ENCODE measurements at places on chromosomes 6 and 20.

DNA sequence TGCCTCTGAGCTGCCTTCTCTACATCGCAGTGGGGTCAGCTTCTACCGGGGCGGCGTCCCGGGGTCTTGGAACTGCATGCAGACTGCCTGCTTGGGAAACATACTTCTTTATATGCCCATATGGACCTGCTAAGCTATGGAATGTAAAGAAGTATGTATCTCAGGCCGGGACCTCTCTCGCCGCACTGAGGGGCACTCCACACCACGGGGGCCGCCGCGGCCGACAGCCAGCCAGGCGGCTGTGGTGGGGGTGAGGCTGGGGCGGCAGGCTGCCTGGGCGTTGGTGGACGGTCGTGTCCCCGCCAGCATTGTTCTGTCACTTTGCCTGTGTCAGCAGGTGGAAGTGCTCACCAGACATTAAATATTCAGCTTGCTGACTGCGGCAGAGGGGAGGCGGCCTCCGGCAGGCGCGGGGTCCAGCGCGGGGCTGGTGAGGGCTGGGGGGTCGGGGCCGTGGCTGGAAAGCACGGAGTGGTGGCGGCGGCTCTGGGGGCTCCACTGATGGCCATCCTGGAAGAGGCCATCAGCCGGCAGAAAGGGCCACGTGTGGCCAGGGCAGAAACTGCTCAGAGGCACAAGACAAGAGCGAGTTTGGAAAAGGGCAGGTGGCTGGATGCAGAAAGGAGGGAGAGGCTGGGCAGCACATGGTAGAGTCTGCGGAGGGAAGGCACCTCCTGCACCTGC lies 78.6 kb upstream of the GATA5 start:
- no peak for DNase-seq
- H3K4me1 ChIP-seq: no peaks in the 10 kb centered on the region
- H3K27me3 ChIP-seq: peaks cover 12% of the 10 kb centered on the region

GRCh38 chr20:53786071-53786444 lies 192.4 kb upstream of the ZNF217 start:
- no peak overlapping the region for H3K4me3 ChIP-seq
- H3K27ac ChIP-seq: no peak overlapping the region
- H3K4me1 ChIP-seq: peaks cover 12% of the 10 kb centered on the region

GRCh38 chr6:87716928-87717614 lies 15.0 kb upstream of the AKIRIN2 start:
- H3K27ac ChIP-seq: no peak overlapping the region
- no peaks in the 10 kb centered on the region for H3K27me3 ChIP-seq
- peaks cover 5% of the 10 kb centered on the region for H3K4me1 ChIP-seq
- no peak for DNase-seq

- H3K27me3 ChIP-seq: no peaks in the 10 kb centered on the region
- H3K36me3 ChIP-seq: no peaks in the 10 kb centered on the region
- H3K4me3 ChIP-seq: no peak overlapping the region
- no peak overlapping the region for H3K27ac ChIP-seq
- no peaks in the 10 kb centered on the region for H3K4me1 ChIP-seq
These were observed 30.7 kb upstream of the NANP start for GRCh38 chr20:25654487-25654886.

- no peaks in the 10 kb centered on the region for H3K27me3 ChIP-seq
- H3K4me3 ChIP-seq: no peak overlapping the region
- no peak for DNase-seq
- H3K27ac ChIP-seq: no peak overlapping the region
- no peaks in the 10 kb centered on the region for H3K36me3 ChIP-seq
These were observed 274.0 kb upstream of the POU3F2 start for GRCh38 chr6:98560418-98560817.

GRCh38 chr6:14975471-14975817 lies 270.4 kb upstream of the JARID2 start:
- no peak overlapping the region for H3K27ac ChIP-seq
- H3K4me1 ChIP-seq: peaks cover 7% of the 10 kb centered on the region
- no peak for DNase-seq
- no peaks in the 10 kb centered on the region for H3K36me3 ChIP-seq
- no peaks in the 10 kb centered on the region for H3K27me3 ChIP-seq

DNA sequence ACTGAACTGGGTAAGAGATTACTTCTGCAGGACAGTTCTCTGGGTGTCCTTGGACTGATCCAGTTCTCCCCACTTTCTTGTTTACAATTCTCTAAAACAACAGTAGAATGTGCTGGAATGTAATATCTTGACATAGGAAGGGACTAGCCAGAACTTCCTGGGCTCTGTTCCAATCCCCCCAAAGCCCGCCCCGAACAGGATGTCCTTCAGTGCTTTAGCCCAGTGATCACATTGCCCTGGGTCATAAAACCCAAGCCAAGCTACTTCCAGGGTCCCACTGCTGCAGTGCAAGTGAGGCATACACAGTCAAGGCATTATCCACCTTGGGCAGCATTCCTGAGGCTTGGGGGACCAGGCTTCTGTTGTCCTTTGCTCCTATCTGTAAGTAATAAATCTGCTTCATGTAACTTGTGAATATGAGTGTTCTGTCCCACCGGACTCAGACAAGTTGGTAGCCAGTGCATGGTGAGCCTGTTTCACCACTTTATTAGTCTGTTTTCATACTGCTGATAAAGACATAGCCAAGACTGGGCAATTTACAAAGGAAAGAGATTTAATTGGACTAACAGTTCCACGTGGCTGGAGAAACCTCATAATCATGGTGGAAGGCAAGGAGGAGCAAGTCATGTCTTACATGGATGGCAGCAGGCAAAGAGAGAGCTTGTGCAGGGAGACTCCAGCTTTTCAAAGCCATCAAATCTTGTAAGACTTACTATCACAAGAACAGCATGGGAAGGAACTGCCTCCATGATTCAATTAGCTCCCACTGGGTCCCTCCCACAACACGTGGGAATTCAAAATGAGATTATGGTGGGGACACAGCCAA lies 23.5 kb downstream of the FITM2 start:
- no peak for DNase-seq
- H3K27ac ChIP-seq: no peak overlapping the region
- no peaks in the 10 kb centered on the region for H3K4me1 ChIP-seq

DNA sequence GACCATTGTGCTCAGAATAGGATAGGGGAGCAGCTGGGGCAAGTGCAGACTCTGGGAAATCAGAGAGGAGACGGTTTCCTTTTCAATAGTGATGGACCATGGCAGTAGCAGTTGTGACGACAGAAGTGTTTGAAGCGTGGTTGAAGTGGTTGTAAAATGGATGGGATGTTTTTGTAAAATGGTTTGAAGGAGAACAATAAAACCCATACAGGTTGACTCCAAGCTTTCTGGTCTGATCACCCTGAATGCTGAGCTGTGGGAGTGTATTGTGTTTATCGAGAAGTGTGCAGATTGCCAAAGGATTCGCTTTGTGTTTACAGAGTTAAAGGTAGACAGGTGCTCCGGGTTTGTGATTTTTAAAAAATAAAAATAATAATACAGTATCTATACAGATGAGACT lies 255.2 kb upstream of the SULF2 start:
- no peak overlapping the region for H3K4me3 ChIP-seq
- no peak for DNase-seq
- no peaks in the 10 kb centered on the region for H3K4me1 ChIP-seq

- H3K4me3 ChIP-seq: no peak overlapping the region
- no peak for DNase-seq
- H3K27ac ChIP-seq: no peak overlapping the region
These were observed 410.0 kb upstream of the SULF2 start for GRCh38 chr20:48195121-48195870.

DNA sequence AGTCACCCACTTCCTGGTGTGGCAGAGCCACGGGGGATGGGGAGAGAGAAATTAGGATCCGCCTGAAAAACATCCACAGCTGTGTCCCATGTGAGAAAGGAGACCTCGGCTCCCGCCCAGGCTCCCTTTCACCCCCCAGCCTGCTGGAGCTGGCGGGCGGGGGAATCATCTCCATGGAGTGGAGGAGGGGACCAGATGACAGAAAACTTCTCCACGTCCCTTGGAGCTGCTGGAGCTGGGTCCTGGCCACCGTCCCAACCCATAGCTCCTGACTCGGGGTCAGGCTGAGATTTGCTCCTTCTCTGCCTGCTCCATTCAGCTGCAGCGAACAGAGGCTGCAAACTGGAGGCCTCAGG lies 113.8 kb downstream of the CEBPB start:
- H3K36me3 ChIP-seq: no peaks in the 10 kb centered on the region
- H3K27me3 ChIP-seq: no peaks in the 10 kb centered on the region
- H3K27ac ChIP-seq: no peak overlapping the region
- no peaks in the 10 kb centered on the region for H3K4me1 ChIP-seq
- no peak overlapping the region for H3K4me3 ChIP-seq

DNA sequence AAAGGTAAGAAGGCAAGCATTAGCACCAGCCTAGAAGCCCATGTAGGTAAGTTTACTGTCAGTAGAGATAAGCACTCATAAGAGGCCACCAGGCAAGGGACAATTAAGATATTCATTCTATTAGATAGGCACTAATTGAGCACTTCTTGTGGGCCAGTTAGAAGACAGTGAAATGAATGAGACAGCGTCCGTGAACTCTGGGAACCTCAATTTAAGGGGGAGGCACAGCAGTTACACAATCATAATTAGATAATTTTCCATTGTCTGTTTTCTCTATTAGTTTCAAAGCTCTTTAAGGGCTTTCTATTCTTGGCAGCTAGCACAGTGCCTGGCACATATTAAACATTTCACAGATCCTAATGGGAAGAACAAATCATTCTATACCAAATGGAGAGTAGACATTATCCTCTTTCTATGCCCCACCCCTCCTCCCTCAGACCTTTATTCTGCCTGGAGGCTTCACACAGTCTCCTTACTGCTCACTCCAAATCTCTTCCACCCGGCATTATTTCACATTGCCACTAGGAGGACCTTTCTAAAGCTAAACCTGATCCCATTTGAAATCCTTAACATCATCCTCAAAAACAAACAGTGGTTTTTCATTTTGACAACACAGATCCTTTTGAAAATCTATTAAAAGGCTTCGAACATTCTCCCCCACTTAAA lies 529.6 kb downstream of the ADGRB3 start:
- H3K27me3 ChIP-seq: no peaks in the 10 kb centered on the region
- H3K36me3 ChIP-seq: no peaks in the 10 kb centered on the region
- no peak overlapping the region for H3K4me3 ChIP-seq
- H3K27ac ChIP-seq: no peak overlapping the region
- no peak for DNase-seq
- no peaks in the 10 kb centered on the region for H3K4me1 ChIP-seq

- no peaks in the 10 kb centered on the region for H3K27me3 ChIP-seq
- H3K27ac ChIP-seq: no peak overlapping the region
- no peaks in the 10 kb centered on the region for H3K4me1 ChIP-seq
- no peak overlapping the region for H3K4me3 ChIP-seq
- no peaks in the 10 kb centered on the region for H3K36me3 ChIP-seq
These were observed 138.8 kb upstream of the C6orf118 start for GRCh38 chr6:165448210-165448609.

DNA sequence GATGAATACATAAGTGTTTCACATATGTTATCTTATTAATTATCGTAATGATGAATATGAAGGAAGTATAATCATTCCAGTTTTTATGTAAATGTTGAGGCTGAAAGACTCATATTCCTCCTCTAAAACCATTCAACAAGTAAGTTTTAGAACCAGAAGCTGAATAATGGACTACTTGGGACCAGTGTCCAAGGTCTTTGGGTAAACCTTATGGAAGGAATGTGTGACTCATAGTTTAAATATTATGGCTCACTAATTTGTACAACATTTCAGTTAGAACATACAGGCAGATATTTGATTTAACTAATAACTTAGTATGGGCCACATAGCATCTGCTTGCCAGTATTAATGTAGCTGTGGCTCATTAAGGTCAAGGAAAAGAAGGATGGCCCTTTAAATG lies 209.6 kb downstream of the TFAP2B start:
- no peaks in the 10 kb centered on the region for H3K27me3 ChIP-seq
- no peak for DNase-seq
- no peak overlapping the region for H3K27ac ChIP-seq
- H3K4me1 ChIP-seq: no peaks in the 10 kb centered on the region
- no peak overlapping the region for H3K4me3 ChIP-seq

- H3K27me3 ChIP-seq: no peaks in the 10 kb centered on the region
- no peaks in the 10 kb centered on the region for H3K36me3 ChIP-seq
- no peak overlapping the region for H3K4me3 ChIP-seq
- peak; percentile 27 for DNase-seq
- peak overlapping the region; percentile 64 for H3K27ac ChIP-seq
- peaks cover 42% of the 10 kb centered on the region for H3K4me1 ChIP-seq
These were observed 347.6 kb downstream of the CDC5L start for GRCh38 chr6:44734886-44735629.

DNA sequence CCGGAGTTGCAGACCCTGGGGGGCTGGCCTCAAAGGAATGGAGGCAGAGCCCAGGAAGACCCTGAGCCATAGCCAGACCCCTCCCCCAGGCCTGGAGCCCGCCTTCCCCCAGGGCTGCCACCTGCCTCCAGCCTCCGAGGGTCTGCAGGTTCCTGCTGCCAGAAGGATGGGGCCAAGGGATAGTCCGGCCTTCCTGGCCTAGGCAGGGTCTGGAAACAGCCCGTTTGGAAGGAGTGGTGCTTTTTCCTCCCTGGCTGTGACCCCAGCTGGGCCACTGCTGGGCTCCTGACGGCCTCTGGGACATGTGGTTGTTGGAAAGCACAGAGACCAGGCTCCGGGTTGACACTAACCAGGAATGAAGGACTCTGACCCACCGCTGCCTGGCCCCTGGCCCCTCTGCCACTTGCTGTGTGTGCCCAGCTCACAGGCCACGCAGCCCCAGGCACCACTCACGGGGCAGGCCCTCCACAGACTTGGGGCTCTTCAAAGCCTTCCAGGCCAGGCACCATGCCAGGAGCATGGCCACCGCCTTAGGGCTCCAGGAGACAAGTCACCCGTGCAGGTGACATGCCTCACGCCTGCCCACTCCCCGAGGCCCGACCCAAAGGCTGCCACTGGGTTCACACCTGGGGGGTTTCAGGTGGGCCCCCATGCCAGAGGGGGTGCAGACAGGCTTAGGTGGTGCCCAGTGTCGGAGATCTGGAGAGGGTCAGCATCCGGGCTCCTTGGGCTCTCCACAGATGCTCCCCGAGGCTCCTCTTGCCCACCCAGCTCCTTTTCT lies 3.9 kb upstream of the LAMA5 start:
- H3K27me3 ChIP-seq: peaks cover 15% of the 10 kb centered on the region
- no peak overlapping the region for H3K27ac ChIP-seq
- no peak for DNase-seq
- no peak overlapping the region for H3K4me3 ChIP-seq
- H3K36me3 ChIP-seq: no peaks in the 10 kb centered on the region
- H3K4me1 ChIP-seq: peaks cover 5% of the 10 kb centered on the region

- no peaks in the 10 kb centered on the region for H3K4me1 ChIP-seq
- H3K36me3 ChIP-seq: no peaks in the 10 kb centered on the region
- DNase-seq: no peak
- no peak overlapping the region for H3K4me3 ChIP-seq
- no peak overlapping the region for H3K27ac ChIP-seq
These were observed 526.4 kb downstream of the QKI start for GRCh38 chr6:163940705-163941623.

GRCh38 chr6:2738373-2738979 lies 12.2 kb downstream of the MYLK4 start:
- H3K4me3 ChIP-seq: no peak overlapping the region
- H3K36me3 ChIP-seq: no peaks in the 10 kb centered on the region
- H3K27me3 ChIP-seq: peaks cover 1% of the 10 kb centered on the region
- 0 out of 2 replicates have a peak, but pooled peaks cover 2% of the 10 kb centered on the region for H3K4me1 ChIP-seq
